ENCODE measurements at places on chromosomes 13 and 19.

GRCh38 chr19:56076498-56076897, 44.6 kb downstream of the ZNF787 start:
- no peak for DNase-seq

GRCh38 chr19:6709549-6709948, 10.9 kb downstream of the C3 start:
- no peak for DNase-seq

- DNase-seq = no peak
These were observed 32.6 kb downstream of the CLEC4M start for GRCh38 chr19:7795555-7796161.

- no peak for DNase-seq
These were observed 36.7 kb downstream of the FAM124A start for GRCh38 chr13:51258612-51259548.

- DNase-seq = no peak
These were observed 43.9 kb downstream of the ZNF331 start for GRCh38 chr19:53581871-53582279.

DNA sequence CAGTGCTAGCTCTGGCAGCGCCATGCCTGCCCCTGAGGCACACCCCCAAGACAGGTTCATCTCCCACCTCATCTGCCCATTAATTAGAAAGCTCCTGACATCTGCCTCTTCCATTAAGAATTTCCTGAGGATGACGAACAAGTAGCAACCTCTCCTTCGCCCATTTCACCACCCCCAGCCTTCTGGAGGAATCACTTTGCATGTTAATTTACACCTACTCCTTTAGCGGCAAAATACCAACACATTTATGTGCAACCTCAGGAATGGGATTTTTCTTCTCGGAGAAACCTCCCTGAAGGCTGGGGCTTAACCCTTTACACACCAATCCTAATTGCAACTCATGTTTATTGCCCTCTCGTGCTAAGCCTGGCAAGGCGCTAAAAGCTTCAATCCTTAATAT, 13.8 kb downstream of the SLC7A1 start:
- no peak for DNase-seq

- no peak for DNase-seq
These were observed 861.9 kb downstream of the GPC5 start for GRCh38 chr13:92260363-92260762.

- DNase-seq = no peak
These were observed 27.7 kb downstream of the TMEM161A start for GRCh38 chr19:19110410-19111135.

DNA sequence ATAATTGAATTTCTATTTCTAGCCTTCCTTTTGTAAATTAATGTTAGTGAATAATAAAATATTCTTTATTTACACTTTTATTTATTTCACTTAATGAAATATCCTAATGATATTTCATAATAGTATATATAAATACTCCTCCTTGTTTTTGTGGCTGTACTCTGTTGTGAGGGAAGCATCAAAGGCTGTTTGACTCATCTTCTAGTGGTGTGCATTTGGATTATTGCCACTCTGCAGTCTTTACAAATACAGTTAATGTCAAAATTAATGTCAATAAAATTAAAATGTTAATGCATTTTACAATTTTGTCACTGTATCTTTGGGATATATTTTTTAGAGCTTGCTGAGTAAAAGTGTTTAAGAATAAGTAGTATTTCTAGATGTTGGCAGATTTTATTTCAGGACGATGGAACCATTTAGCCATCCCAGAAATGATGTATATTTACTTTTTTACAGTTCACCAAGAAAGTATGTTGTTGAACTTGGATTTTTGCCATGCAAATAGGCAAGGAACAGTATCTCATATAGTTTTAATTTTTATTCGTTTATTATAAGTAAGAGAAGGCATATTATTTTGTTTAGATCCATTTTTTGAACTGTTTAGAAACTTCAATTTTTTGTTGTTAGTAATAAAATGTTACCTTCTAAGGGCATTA, 281.2 kb upstream of the SLITRK6 start:
- DNase-seq = no peak

DNA sequence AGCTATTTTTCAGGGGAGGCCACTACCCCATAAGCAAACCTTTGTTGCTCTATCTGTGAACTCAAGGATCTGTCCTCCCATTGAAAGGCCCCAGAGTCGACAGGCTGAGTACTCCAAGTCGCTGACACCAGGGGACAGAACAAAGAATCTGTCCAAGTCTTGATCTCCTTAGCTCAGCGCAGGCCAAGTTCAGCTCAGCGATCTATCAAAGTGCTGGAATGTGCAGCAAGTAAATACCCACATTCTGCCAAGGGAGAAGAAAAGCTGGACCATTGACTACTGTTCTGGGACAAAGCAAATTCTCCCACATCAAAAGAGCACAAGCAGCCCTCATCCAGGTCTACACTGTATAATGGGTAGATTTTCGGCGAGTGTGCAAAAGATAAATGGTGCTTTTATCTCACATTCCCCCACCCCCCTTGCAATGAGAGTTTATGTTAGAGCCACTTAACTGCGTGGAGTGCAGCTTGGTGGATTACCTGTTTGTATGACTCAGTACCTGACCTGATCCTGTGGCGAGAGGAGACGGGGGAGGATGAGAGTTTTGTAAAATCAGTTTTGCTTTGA, 391.7 kb upstream of the SGCG start:
- DNase-seq = no peak

DNA sequence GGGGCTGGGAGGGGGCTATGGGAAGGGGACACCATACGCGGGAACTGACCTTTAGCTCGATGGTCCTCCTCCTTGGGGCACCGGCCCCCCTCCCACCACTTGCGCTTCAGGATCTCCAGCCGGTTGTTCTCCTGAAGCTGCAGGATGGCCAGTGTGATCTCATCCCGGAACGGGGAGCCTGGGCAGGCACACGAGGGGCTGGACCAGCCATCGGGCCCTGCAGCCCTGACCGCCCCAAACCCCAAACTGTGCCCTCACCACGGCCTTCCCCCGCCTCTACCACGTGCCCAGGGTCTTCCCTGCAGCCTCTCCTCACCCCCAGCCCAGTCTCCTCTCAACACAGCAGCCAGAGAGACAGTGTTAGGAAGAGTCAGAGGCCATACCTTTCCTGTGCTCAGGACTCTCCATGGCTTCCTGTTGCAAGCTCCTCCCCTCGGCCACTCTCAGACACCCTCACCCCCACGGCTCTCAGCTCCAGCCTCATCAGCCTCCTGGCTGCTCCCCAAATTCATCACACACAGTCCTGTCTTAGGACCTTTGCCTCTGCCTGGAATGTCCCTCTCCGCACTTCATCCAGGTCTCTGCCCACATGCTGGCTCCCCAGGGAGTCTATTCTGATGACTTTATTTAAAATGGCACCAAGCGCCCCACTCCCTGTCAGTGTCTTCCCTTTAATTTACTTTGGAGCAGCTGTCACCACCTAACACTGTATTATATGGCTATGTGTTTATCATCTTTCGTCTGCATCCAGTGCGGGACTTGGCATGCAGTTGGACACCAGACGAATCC, 9.7 kb upstream of the ATP1A3 start:
- DNase-seq = no peak

DNA sequence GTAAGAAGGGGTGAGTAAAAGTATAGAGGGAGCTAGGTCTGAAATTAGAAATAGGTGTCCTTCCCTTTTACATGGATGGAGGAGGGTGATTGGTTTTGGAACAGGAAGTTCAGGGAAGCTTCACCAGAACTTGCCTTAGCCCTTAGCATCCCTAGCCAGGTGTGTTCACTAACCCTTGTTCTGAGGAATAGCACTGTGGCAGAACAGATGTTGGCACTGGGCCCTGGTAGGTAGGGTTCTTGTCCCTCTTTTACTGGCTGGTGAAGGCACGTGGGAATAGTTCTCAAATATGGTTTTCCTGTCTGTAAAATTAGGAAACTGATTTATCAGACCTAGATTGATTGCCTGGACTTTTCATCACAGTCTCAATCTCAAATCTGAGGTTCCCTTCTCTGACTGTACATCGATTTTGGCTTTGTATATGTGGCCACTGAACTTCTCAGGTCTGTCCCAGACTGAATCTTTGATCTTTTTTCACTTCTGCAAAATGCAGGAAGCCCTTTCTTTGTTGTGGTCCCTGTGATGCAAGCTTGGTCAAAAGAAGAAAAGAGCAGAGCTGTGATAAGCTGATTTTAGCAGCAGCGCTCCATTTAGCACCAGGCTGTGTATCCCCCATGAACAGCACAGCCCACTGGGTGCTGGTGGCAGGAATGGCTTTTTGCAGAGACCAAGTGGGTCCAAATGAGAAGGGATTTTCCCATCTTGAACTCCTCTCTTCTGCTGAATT, 86.2 kb upstream of the HTR2A start:
- no peak for DNase-seq
